ENCODE measurements at places on chromosomes 11 and 22.

- DNase-seq = no peak
These were observed 86.9 kb downstream of the SYN3 start for GRCh38 chr22:32971276-32971675.

GRCh38 chr22:27474112-27474571 is 327.4 kb downstream of the MN1 start:
- DNase-seq = no peak

DNA sequence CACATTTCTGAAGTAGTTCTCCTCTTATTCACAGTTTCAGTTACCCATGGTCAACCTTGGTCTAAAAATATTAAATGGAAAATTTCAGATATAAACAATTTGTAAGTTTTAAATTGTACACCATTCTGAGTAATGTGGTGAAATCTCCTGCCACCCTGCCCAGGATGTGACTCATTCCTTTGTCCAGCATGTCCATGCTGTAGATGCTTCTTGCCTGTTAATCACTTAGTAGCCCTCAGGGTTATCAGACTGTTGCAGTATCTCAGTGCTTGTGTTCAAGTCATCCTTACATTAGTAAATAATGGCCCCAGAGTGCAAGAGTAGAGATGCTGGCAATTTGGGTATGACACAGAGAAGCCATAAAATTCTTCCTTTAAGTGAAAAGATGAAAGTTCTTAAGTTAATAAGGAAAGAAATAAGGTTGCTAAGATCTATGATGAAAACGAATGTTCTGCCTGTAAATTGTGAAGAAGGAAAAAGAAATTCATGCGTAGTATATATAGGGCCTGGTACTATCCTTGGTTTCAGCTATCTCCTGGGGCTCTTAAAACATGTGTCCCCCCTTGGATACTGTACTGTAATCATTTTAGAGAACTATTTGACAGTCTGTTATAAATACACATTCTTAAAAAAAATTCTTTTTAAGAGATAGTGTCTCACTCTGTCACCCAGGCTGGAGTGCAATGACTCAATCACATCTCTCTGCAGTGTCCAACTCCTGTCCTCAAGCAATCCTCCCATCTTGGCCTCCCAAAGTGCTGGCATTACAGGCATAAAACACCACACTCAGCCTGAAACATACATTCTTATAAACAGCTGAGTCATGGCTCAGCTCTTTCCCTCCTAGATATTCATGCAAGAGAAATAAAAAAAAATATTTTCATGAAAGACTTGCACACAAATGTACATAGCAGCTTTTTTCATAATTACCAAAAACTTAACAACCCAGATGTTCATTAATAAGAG is 31.3 kb downstream of the MTNR1B start:
- DNase-seq = no peak

- no peak for DNase-seq
These were observed 61.5 kb upstream of the EED start for GRCh38 chr11:86182976-86183584.

- no peak for DNase-seq
These were observed 24.9 kb downstream of the WNT11 start for GRCh38 chr11:76181371-76181770.

DNA sequence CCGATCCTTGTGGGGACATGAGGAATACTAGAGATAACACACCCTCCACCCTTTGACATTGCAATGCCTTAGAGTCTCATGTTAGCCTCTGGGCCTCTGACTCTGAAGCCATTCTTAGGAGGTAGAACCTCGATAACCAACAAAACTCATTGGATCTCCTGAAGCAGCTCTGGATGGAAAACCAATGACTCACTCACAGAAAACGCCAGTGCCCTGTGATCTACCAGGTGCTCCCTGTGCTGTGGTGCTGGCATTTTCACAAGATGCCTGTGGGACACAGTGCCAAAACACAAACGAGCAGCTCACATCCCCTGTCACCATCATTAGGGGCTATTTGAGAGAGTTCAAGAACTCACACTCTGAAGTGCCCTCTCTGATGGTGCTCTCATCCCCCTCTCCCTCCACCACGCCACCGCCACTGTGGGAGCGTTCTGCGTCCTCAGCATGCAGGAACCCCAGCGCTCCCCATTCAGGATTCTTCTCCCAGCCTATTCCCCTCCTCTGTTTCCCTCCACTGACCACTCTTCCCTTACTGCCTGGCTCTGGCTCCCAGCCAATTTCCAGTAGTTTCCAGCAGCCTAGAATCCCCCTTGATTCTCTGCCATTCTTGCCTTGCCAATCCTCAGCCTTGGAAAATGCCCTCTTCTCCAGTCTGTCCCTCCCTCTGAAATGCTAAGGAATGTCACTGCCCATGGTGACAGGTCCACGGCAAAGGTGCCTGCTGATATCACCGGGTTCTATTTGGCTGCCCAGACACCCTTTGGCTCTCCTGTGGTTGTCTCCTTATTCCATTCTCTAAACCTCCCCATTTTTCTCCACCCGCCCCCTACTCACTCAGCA is 4.7 kb upstream of the POLD4 start:
- DNase-seq = no peak

DNA sequence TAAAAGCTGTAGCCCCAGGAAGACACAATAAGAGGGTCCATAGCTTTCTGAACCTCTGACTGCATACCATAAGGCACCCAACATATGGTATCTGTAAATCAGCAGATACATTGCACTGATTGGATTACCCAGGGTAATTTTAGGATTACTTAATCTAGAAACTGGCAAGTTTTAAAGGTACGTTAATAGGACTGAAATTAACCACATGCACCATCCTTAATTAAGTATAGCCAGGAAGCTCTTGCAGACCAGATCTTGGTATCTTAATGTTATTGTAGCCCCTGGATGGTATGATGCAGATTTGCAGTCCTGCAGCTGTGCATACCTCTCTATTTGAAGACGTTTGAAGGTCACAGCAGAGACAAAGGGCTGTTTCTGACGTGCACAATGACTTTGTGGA is 72.8 kb downstream of the ARHGAP42 start:
- DNase-seq = no peak

GRCh38 chr11:109590782-109591181 is 168.8 kb downstream of the C11orf87 start:
- DNase-seq = no peak

- DNase-seq = peak; percentile 65
These were observed 55.6 kb downstream of the P4HA3 start for GRCh38 chr11:74255741-74256375.

DNA sequence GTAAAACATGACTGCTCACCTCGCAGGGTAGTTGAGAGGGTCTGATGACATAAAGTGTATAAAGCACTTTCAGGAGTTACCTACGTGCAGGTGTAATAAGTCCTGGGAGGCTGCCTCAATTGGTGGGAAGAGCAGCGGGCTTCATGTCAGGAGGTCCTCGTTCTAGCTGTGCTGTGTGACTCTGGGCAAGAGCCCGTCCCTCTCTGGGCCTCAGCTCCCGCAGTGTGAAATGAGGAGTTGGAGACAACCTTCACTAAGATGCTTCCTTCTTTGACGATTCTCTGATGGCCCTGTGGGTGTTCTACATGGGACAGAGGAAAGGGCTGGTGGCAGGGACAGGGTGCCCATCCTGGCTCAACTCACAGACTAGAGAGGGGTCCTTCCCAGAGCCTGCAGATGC is 57.8 kb downstream of the TP53I11 start:
- DNase-seq = no peak

GRCh38 chr11:124878759-124879492 is 13.7 kb downstream of the ROBO3 start:
- DNase-seq = peak; percentile 29

GRCh38 chr22:37167981-37168647 is 18.4 kb upstream of the IL2RB start:
- DNase-seq = peak; percentile 14

DNA sequence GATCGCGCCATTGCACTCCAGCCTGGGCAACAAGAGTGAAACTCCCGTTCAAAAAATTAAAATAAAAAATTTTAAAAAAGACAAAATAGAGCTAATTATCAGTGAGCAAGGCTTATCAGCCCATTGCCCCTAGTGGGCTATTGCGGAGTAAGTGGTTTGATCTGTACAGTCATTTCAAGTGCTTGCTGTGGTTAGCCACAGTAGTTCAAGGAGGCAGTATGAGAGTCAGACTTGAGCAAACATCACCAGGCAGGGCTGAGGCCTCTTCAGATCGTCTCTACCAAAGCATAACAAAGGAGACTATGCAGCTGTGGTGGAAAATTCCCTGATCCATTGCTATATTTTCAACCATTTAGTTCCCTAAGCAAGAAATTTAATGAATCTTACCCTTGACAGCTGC is 4.3 kb upstream of the SBF2 start:
- no peak for DNase-seq

DNA sequence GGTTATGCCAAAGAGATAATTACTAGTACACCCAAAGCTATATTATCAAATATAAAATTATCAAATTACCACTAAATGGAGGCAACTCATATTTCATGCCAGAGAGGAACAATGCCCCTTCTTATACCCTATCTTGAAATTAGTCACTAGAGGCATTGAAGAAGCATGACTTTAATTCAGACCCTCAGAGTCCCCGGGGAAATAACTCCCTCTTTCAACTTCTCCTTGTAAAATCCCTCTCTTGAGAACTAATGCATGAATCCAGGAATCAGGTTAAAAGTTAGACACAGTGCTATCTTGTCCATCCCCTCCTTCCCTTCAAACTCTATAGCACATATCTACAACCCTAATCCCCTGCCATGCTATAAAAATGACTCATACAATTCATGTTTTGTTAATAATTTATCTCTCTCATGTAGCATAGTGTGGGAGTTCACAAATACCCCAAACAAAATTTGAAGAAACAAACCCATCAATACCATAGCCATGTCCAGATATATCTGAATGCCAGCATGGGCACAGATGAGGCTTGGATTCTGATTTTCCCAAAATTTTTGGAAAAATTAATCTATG is 665.4 kb downstream of the KCNA4 start:
- no peak for DNase-seq

GRCh38 chr11:28702871-28703270 is 594.7 kb downstream of the METTL15 start:
- no peak for DNase-seq

All from Caco-2 (cell line).